ENCODE measurements at places on chromosomes 13 and 19. TPM values are rescaled to one million over a fixed set of nuclear protein-coding genes. Genes with fewer than 3 reads are reported as not detected.

Gene ARID3A
- 3.3 TPM for total RNA-seq

Gene LRG1
- 13.5 TPM for total RNA-seq

Gene MEIOSIN
- total RNA-seq = not detected

Gene PSG7
- not detected for total RNA-seq

Gene C2CD4C
- 0.54 TPM for total RNA-seq

Gene PLVAP
- total RNA-seq = 126 TPM

Gene OR10H1
- not detected for total RNA-seq

- no peaks in the 10 kb centered on the region for H3K4me1 ChIP-seq
- H3K27me3 ChIP-seq = no peaks in the 10 kb centered on the region
- no peak overlapping the region for H3K4me3 ChIP-seq
- no peak overlapping the region for H3K27ac ChIP-seq
- no peaks in the 10 kb centered on the region for H3K36me3 ChIP-seq
- no peak for DNase-seq
Measured at GRCh38 chr19:35582760-35583159, 3.2 kb upstream of the PMIS2 start.

GRCh38 chr13:108789476-108789875 is 160.1 kb downstream of the MYO16 start:
- no peak for DNase-seq
- no peaks in the 10 kb centered on the region for H3K27me3 ChIP-seq
- no peak overlapping the region for H3K27ac ChIP-seq
- H3K4me1 ChIP-seq = no peaks in the 10 kb centered on the region

DNA sequence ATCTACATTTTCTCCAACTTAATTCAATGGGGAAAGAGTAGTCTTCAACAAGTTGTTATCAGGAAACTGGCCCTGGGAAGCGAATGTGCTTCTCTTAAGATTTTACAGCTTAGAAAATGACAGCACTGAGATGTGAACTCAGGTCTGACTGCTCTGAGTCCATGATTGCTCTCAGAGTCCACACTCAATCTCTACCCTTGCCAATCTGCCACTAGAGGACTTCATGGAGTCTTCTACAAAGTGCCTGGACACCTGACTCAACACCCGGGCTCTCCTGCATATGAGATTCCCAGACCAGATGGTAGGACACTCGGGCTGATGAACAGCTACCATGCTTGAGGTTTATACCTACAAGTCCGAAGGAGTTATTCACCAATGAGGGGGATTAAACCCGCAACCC is 74.8 kb downstream of the ABCC4 start:
- H3K27me3 ChIP-seq = no peaks in the 10 kb centered on the region
- no peak for DNase-seq
- no peak overlapping the region for H3K4me3 ChIP-seq
- peaks cover 3% of the 10 kb centered on the region for H3K4me1 ChIP-seq

GRCh38 chr19:13169769-13170168 is 19.6 kb downstream of the IER2 start:
- H3K27ac ChIP-seq = peak overlapping the region; percentile 95
- H3K4me1 ChIP-seq = peaks cover 34% of the 10 kb centered on the region

- H3K4me1 ChIP-seq = no peaks in the 10 kb centered on the region
- no peaks in the 10 kb centered on the region for H3K27me3 ChIP-seq
- no peak overlapping the region for H3K4me3 ChIP-seq
- H3K27ac ChIP-seq = no peak overlapping the region
- no peak for DNase-seq
- no peaks in the 10 kb centered on the region for H3K36me3 ChIP-seq
Measured at GRCh38 chr13:70729369-70729768, 621.1 kb upstream of the KLHL1 start.

DNA sequence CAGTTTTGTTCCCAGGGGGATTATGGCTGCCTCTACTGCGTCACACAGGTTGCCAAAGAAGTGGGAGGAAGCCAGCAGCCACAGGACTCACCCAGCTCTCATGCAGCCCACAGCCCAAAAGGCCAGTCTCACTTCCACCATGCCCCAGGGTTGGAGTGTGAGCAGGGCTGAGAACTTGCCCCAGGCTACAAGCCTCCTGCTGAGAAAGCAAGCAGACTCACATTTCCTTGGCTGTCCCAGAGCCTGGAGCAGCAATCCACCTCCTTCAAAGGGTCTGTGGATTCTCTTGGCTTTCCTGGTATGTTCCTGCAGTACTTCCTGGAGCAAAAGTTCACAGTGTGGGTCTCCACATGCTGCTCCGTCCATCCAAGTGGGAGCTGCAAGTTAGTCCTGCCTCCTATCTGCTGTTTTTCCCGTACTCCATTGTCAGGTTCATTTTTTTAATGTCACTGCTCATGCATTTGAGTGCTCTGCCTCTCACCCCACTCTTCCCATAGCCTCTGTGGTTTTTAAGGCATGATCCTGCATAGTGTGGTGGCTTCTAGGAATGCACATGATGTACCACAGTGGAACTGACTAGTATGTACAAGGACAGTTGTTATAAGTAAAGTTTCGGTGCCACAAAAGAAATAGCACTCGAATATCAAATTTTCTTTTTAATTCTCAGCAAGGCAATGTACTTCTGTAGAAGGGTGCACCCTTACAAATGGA is 56.2 kb upstream of the ARHGEF7 start:
- H3K27me3 ChIP-seq = no peaks in the 10 kb centered on the region
- no peaks in the 10 kb centered on the region for H3K36me3 ChIP-seq
- H3K4me1 ChIP-seq = no peaks in the 10 kb centered on the region
- no peak overlapping the region for H3K4me3 ChIP-seq
- no peak overlapping the region for H3K27ac ChIP-seq

DNA sequence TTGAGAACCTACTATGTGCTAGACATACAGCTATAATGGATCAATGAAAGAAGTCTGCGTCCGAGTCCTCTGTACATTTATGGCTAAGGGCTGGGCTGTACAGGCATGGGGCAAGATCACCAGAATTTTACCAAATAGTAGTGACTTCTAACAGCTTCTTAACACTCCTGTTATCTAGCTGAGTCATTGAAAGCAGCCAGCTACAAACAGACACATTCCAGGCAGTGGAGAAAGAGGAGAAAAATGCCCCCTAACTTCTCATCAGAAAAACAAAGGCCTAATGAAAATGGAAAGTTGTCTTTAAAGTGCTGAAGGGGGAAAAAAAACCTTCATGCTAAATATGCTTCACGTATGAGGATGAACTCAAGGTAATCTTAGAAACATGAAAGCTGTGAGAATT is 14.3 kb upstream of the ZNF667 start:
- no peaks in the 10 kb centered on the region for H3K4me1 ChIP-seq
- no peak overlapping the region for H3K4me3 ChIP-seq
- DNase-seq = no peak
- no peak overlapping the region for H3K27ac ChIP-seq

DNA sequence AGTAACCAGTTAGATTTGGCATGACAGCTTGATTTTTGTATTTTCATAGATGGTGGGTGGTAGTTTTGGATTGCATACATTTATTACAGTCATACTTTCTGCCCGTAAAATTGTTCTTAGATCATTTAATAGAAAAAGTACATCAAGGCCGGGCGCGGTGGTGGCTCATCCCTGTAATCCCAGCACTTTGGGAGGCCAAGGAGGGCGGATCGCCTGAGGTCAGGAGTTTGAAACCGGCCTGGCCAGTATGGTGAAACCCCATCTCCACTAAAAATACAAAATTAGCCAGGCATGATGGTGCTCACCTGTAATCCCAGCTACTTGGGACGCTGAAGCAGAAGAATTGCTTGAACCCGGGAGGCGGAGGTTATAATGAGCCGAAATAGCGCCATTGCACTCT is 55.0 kb upstream of the UBE2L5 start:
- no peaks in the 10 kb centered on the region for H3K4me1 ChIP-seq
- no peaks in the 10 kb centered on the region for H3K27me3 ChIP-seq
- H3K27ac ChIP-seq = no peak overlapping the region
- no peak overlapping the region for H3K4me3 ChIP-seq
- no peaks in the 10 kb centered on the region for H3K36me3 ChIP-seq
- DNase-seq = no peak

GRCh38 chr13:65236841-65237418 is 1993.2 kb downstream of the PCDH9 start:
- no peak overlapping the region for H3K27ac ChIP-seq
- H3K4me1 ChIP-seq = no peaks in the 10 kb centered on the region
- H3K4me3 ChIP-seq = no peak overlapping the region
- H3K36me3 ChIP-seq = no peaks in the 10 kb centered on the region
- DNase-seq = no peak

GRCh38 chr19:57465680-57466381 is 8.9 kb upstream of the VN1R1 start:
- H3K4me1 ChIP-seq = no peaks in the 10 kb centered on the region
- DNase-seq = no peak
- H3K27me3 ChIP-seq = no peaks in the 10 kb centered on the region
- H3K36me3 ChIP-seq = peaks cover 10% of the 10 kb centered on the region
- no peak overlapping the region for H3K4me3 ChIP-seq

DNA sequence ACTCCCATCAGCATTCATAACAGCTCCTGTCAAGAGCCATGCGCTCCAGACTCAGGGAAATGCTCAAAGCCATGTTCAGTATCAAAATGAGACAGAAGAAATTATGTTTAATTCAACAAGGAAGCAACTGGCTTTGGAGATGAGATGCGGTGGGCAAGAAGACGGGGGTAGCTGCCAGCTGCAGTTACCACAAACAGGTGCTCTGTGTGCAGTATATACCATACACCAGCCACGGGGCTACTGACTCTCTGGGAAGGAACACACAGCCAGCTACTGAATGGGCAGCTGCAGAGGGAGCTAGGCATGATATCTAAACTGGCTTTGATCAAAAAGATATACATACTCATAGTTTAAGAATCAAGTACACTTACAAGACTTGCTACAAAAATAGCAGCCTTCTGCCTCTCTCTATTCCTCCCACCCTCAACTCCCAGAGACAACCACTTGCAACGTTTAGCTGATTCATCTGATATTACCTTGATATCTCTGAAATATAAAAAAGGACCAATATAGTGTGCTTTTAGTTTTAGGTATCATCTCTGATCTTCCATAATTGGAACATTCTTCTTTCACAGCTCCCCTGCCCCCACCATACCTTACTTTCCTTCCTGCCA is 593.0 kb downstream of the UQCRFS1 start:
- no peak overlapping the region for H3K4me3 ChIP-seq
- no peaks in the 10 kb centered on the region for H3K27me3 ChIP-seq
- no peak overlapping the region for H3K27ac ChIP-seq
- H3K4me1 ChIP-seq = no peaks in the 10 kb centered on the region
- no peaks in the 10 kb centered on the region for H3K36me3 ChIP-seq

GRCh38 chr13:71515744-71516038 is 351.3 kb downstream of the DACH1 start:
- no peak overlapping the region for H3K27ac ChIP-seq
- no peak for DNase-seq
- no peaks in the 10 kb centered on the region for H3K36me3 ChIP-seq
- no peak overlapping the region for H3K4me3 ChIP-seq
- H3K27me3 ChIP-seq = no peaks in the 10 kb centered on the region

DNA sequence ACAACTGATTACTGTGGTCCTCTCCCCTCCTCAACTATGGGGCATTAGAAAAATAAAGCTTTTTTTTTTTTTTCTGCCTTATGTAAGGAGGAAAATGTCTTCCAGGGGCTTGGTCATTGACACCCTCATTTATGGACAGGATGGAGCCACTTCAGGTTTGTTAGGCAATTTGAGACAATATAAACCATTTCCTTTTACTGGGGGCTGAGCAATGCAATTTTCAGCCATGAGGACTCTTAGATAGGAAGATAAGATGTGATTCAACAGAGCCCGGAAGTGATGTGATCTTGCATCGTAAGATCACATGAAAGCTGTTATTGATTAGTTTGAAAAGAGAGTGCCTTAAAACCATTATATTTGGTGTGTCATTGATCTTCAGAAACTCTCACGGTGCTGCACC is 210.8 kb downstream of the OXGR1 start:
- H3K27ac ChIP-seq = no peak overlapping the region
- peaks cover 44% of the 10 kb centered on the region for H3K4me1 ChIP-seq
- H3K4me3 ChIP-seq = no peak overlapping the region
- H3K27me3 ChIP-seq = no peaks in the 10 kb centered on the region
- no peak for DNase-seq
- no peaks in the 10 kb centered on the region for H3K36me3 ChIP-seq
